ENCODE measurements at places on chromosomes 11 and 22. TPM values are rescaled to one million over a fixed set of nuclear protein-coding genes. Genes with fewer than 3 reads are reported as not detected.

CASP5 gene
- total RNA-seq: 1.9 TPM

GRCh38 chr11:103631841-103632240, 404.6 kb upstream of the DDI1 start:
- no peak for DNase-seq

OR5P2 gene
- total RNA-seq: 1.3 TPM

DNA sequence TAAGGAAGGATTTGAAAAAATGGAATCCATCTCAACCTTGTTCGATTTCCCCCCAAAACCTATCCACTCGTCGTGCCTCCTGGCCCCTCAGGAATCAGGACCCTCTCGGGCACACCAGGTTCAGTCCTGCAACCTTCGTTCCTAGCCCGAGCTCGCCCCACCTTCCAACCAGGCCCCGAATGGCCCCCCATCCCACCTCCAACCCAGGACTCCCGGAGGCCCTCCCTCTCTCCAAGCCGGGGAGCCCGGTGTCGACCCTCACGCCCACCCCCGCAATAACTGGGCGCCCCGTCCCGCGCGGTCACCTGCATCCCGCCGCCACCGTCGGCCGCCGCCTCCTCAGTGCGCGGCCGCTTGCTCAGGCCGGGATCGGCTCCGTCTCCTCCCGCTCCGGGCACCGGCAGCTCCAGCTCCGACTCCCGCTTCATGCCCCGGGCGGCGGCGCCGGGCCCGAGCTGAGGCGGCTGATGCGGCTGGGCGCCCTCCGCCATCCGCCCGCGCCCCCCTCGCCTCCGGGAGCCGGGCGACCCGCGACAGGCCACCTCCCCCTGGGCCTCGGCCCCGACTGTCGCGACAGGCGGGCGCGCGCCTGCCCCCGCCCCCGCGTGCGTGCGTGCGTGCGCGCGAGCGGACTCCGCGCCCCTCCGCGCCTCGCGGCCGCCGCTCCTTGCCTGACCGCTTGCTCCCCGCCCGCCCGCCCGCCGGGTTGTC, 534 bp downstream of the RBFOX2 start:
- DNase-seq: no peak

DNA sequence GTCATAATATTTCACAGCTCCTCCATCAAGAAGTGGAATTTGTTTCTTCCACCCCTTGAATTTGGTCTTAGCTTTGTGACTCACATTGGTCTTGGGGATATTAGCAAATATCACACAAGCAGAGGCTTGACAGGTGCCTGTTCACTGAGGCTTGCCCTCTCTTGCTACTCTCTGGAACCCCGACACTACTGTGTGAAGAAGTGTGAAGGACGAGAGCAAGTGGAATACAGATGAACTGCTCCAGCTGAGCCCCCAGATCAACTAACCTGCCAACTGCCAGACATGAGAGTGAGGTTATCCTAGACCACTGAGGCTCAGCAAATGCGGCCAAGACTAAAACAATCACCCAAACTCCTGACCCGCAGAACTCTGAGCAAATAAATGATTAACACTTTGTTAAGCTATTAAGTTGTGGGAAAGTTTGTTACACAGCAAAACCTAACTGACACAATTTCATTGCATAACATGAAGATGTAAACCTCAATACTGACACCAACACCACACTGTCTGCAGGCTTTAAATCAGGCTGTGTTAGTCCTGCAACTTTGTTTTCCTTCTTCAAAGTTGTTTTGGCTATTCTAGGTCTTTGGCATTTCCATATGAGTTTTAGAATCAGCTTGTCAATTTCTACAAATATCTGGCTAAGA, 142.5 kb downstream of the APOL5 start:
- no peak for DNase-seq

- no peak for DNase-seq
These were observed 1.4 kb downstream of the TMEM9B start for GRCh38 chr11:8962841-8963240.

DNA sequence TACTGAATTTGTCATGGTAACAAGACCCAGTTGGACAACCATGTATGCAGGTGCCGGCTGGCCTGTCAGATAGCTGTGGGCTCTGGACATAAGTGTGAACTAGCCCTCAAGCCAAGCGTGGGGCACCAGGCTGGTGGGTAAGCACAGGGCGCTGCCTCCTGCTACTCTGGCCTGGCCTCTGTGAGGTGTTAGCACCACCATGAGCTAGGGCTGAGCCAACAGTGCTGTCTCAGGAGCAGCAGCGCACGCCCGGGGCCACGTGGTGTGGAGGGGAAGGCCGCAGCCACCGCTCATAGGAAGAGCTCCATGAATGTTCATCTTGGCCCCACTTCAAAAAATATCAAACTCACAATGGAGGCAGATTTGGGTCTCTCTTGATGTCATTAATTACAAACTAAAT, 35.3 kb upstream of the GNB1L start:
- no peak for DNase-seq

DNA sequence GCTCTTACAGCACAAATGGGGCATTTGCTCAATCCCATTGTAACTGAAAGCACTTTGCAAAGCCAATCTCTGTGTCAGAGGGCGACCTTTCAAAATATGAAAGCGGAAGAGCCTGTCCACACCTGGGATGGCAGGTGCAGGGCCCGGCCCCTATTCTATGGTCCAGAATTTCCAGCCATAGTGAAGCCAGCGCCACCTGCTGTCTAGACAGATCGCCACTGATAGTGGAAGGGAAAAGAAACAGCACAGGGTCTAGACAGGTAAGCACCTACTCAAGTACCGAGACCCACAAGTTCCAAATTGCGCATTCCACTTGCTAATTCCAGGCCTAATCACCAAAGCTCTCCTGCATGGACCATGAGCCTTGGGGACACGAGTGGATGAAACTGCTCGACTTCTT, 141.4 kb downstream of the NTM start:
- DNase-seq: no peak

GRCh38 chr11:38143852-38144251, 1545.8 kb upstream of the RAG2 start:
- no peak for DNase-seq

TRIM51 gene
- not detected for total RNA-seq

DNA sequence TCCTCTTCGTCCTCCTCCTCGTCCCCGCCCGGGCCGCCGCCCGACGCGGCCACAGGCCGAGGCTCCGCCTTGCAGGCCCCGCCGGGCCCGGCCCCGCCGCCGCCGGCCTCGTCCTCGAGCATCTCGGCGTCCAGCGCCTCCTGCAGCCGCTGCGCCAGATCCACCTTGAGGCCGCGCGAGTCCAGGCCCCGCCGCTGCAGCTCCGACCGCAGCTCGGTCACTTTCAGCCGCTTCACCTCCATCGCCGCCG, 417 bp downstream of the HNRNPUL2 start:
- DNase-seq: no peak

- no peak for DNase-seq
These were observed 7.3 kb downstream of the SELENOM start for GRCh38 chr22:31099841-31100761.

DNA sequence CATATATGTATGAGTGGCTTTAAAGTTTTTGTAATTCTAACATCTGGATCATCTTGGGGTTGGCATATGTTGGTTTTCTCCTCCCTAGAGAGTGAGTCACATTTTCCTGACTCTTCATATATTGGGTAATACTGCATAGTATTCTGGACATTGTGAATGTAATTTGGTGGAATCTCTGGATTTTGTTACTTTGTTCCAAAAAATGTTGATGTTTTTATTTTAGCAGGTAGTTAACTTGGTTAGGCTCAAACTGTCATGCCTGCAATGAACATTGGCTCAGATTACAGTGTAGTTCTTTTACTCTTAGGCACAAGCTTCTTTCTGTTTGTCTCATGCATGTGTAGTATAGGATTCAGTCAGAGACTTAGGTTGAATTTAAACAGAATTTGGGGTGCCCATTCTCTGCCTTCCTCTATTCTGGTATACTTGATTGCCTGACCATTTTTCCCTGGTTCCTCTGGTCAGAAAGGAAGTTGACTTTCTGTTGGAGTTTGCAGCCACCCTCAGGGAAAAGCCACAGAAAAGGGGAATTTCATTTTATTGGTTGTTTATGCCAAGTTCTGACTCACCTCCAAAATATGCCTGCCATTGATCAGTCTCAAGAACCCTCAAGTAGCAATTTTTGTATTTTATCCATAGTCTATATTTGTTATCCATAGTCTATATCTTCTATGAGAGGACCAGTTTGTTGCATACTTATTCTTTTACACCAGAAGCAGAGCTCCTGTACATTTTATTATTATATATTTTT, 151.7 kb downstream of the UVRAG start:
- DNase-seq: no peak

DNA sequence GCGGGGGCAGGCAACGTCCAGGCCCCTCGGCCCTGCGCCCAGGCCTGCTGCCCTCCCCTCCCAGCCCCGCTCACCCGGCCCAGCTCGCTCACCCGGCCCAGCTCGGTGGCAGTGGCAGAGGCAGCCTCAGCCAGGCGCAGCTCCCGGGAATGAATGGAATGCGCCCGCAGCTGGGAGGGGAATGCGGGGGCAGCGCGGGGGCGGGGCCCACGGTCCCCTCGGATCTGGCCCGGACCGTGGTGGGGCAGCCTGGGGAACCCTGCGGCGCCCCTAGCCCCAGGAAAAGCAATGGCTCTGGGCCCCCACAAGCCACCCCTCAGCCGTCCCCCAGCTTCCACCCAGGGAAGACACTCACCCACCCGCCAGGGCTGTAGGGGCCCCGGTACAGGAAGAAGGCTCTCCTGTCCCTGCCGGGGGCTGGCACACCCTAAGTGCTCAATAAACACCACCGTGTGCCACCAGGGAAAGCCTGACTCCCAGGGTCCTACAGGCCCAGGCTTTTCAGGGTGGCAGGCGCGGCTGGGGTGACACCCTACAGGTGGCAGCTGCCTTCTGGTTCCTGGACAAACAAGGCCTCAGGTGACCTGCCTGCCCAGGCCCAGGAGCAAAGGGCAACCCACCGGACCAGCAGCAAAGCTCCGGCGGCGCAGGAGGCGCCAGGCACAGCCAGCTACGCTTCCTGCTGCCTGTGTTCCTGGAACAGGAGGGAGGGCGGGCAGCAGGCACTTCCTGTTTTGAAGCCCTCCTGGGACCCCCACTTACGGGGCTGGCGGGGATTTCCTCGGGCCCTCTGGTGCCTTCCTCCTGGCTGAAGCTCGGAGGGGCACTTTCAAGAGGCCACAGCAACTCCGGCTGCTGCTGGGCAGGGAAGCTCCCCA, 13.8 kb downstream of the PLXNB2 start:
- peak; percentile 92 for DNase-seq

HORMAD2 gene
- not detected for total RNA-seq

DNA sequence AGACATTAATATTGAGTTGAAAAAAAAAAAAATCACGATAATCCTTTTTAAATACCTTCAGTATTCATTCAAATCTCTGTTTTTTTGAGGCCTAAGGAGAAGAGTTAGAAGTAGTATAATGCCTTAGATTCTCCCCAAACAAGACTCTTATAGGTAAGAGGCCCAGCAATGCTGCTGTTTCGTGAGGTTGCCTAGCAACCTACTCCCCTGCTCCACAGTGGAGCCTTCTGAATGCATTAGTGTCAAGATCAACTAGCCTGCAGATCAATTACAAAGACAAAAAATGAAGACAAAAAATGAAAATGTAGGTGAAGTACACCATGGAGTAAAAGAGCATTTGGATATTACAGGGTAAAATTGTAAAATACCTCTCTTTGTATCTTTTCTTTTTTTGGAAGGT, 229.8 kb upstream of the LUZP2 start:
- no peak for DNase-seq

- no peak for DNase-seq
These were observed 541.2 kb upstream of the API5 start for GRCh38 chr11:42770444-42771065.

- DNase-seq: no peak
These were observed 159.7 kb downstream of the DBX1 start for GRCh38 chr11:20000351-20001134.

GRCh38 chr11:46913484-46913883, 4.9 kb downstream of the LRP4 start:
- DNase-seq: no peak

DNA sequence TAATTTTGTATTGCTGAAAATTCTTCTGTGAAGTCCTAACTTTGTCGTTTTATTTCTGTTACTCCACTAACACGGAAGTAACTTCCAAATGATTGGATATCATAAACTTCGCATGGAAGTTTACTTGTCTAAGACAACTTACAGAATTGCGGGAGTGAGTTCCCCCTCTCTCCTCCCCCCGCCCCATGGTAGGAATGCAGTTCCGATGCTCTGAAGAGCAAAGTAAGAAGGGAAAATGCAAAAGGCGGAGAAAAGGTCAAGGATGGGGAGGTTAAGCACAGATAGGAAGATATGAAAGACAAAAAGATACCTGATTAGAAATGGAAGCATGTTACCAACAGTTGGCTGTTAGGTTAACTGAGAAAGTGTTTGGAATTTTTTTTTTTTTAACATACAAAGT, 1.3 kb downstream of the EIF3M start:
- no peak for DNase-seq

DNA sequence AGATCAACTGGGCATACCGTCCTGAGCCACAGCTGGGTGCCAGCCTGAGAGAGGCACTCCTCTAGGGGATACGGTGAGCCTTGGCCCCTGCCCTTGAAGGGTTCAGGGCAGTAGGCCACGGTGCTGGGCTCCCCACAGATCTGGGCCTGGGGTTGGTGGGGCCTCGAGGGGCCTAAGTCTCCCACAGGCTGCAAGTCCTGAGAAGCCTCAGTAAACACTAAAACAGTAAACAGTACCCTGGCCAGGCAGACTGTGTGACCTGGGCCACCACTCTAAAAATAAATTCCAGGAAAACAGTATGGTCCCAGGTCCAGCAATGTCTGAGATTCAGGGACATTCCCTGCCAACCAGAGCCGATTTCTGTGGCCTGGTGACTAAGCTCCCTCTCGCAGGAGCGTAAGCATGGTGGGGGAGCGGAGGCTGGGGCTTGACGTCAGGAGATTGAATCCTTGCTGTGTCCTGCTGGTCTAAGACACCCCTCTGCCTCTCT, 2.3 kb upstream of the RHOD start:
- DNase-seq: no peak

DNA sequence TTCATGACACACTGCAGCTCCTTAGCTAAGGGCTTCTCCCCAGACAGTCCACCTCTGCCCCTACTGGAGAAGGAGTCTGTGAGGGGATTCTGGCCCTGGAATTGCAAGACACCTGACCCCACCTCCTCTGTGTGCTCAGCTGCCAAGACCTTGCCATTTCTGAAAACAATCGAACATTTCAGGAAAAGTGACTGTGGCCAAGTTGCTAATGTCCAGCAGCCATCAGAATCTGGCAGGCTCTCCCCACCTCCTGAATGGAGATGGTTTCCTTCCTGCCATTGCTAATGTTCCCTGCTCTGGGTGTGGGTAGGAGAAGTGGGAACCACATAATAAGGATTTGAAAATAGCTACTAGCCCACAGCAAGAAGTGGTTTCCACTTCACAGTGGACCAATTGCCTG, 127.2 kb upstream of the ALX4 start:
- no peak for DNase-seq

SCGB1C1 gene
- total RNA-seq: not detected

Measured in upper lobe of right lung (tissue), 1 donor.